ENCODE measurements at places on chromosomes 1 and 21. TPM values are rescaled to one million over a fixed set of nuclear protein-coding genes. Genes with fewer than 3 reads are reported as not detected.
A peak's percentile ranks its signal among the peaks of the same experiment; 100 is the strongest.

The AGMAT gene
- 10.4 TPM for total RNA-seq

The IL6R gene
- total RNA-seq, result 0.53 TPM

The ADAMTS5 gene
- not detected for total RNA-seq

The SYT6 gene
- not detected for total RNA-seq

The CR1 gene
- total RNA-seq, result 0.08 TPM

The PPFIA4 gene
- total RNA-seq, result 32.0 TPM

The C1QC gene
- total RNA-seq, result not detected

The MXRA8 gene
- not detected for total RNA-seq

The TEDDM1 gene
- not detected for total RNA-seq

The OR2L8 gene
- total RNA-seq, result not detected

DNA sequence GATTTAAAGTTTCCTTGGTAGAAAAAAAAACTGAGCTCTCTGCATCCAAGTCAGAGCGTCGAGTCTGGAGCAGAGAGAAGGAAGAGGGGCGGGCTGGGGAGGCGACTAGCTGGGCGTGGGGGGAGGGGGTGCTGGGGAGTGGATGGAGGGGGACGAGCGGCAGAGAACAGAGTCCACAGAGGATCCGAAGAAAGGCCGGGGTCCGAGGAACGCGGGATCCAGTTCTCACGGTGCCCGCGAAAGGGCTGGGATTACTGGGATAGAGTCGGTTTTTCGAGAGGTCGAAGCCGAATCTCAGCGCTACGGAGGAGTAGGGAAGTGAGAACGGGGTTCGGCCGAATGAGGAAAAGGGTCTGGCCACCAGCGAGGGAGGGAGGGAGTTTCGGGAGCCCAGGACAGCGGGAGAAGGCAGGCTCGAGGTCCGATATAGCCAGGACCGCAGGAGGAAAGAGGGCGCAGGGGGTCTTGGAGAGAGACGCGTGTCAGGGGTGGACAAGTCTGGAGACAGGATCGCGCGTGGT lies 665 bp downstream of the DAB1 start:
- DNase-seq, result no peak
- H3K36me3 ChIP-seq, result no peaks in the 10 kb centered on the region
- H3K27me3 ChIP-seq, result peaks cover 52% of the 10 kb centered on the region
- peaks cover 2% of the 10 kb centered on the region for H3K4me1 ChIP-seq
- H3K27ac ChIP-seq, result no peak overlapping the region
- no peak overlapping the region for H3K4me3 ChIP-seq

GRCh38 chr1:100719490-100719889 lies at the start of gene VCAM1:
Gene VCAM1 (plus strand): TSS chr1:100719742. CDS start chr1:100719861, 119 bp downstream.
- H3K27ac ChIP-seq, result no peak within 1 kb of the TSS
- H3K4me1 ChIP-seq, result peaks cover 5% of the 10 kb centered on the region
- DNase-seq, result no peak
- no peaks in the 10 kb centered on the region for H3K36me3 ChIP-seq
- no peak within 1 kb of the TSS for H3K4me3 ChIP-seq

DNA sequence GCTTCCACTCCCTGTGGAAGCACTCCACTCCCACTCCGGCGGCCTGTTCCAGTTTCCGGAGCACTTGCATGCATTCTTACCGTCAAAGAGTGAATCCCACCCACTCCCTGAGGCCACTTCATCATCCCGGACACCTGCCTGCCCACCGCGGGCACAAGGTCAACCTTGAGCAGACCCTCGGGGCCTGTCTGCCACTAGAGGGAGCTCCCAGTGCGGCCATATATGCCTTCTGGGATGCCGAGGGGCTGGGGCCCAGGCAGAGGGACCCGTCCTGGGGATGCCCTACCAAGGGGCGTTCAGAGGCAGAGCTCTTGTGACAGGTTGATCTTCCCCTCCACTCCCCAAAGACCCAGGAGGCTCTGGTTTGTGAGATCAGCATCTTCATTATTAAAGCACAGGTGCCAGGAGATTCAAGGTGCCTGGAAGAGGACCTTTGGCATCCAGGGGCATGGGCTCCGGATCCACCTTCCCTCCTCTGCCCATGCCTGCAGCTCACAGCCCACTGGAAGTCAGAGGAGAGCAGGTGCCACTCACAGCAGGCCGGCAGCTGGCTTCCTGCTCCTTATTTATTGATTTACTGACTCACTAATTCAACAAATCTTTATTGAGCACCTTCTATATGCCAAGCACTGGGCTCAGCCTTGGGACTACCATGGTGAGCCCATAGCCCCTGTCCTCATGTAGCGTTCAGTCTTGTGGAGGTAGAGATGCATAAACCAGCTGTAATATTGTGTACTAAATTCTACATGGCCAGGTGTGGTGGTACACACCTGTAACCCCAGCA lies 47.3 kb downstream of the UBIAD1 start:
- H3K4me3 ChIP-seq, result no peak overlapping the region
- no peaks in the 10 kb centered on the region for H3K27me3 ChIP-seq
- DNase-seq, result peak; percentile 58

DNA sequence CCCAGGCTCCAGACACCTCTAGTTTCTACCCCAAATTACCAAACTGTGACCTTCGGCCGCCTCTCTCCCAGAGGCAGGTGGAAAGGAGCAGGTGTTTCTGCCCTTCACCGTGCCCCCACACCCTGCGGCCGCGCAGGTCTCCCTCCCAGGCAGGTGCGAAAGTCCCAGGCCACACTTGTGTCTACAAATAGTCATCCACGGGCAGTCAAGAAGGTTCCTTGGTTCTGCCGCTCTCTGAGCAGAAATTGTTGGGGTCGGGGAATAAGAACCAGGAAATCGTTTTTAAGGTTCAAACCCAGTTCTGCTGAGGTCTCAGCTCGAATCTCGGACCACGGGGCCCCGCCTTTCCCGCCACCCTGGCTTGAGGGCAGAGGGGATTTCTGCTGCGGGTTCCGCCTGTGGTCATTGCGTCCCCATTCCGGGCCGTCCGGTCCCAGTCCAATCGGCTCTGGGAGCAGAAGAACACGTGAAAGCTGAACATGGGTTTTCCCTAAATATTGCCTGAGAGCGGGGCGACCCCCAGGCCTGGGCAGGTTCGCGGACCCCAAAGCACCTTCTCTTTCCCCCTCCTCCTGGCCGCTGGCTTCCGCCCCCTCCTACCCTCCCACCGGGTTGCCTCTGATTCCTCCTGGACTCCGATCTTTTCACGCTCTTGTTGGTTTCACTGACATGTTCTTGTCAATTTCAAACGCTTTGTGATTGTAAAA lies 1.2 kb upstream of the ATF3 start:
- peaks cover 48% of the 10 kb centered on the region for H3K27me3 ChIP-seq
- H3K4me3 ChIP-seq, result peak overlapping the region; percentile 85
- DNase-seq, result peak; percentile 40
- peaks cover 41% of the 10 kb centered on the region for H3K4me1 ChIP-seq
- peaks cover 9% of the 10 kb centered on the region for H3K36me3 ChIP-seq

GRCh38 chr1:2506007-2506860 lies 20.2 kb downstream of the PANK4 start:
- no peak for DNase-seq
- H3K27me3 ChIP-seq, result no peaks in the 10 kb centered on the region
- H3K4me1 ChIP-seq, result no peaks in the 10 kb centered on the region
- no peak overlapping the region for H3K27ac ChIP-seq

- no peaks in the 10 kb centered on the region for H3K36me3 ChIP-seq
- H3K4me3 ChIP-seq, result no peak overlapping the region
- no peaks in the 10 kb centered on the region for H3K27me3 ChIP-seq
- no peak overlapping the region for H3K27ac ChIP-seq
These were observed 58.3 kb downstream of the KCNJ15 start for GRCh38 chr21:38315122-38315521.

- H3K4me3 ChIP-seq, result no peak overlapping the region
- peaks cover 1% of the 10 kb centered on the region for H3K27me3 ChIP-seq
- peaks cover 5% of the 10 kb centered on the region for H3K36me3 ChIP-seq
- DNase-seq, result peak; percentile 68
- H3K27ac ChIP-seq, result peak overlapping the region; percentile 31
These were observed 16.2 kb downstream of the PLEKHO1 start for GRCh38 chr1:150165622-150166612.

- no peaks in the 10 kb centered on the region for H3K36me3 ChIP-seq
- H3K4me1 ChIP-seq, result peaks cover 10% of the 10 kb centered on the region
- H3K27me3 ChIP-seq, result peaks cover 3% of the 10 kb centered on the region
- no peak overlapping the region for H3K27ac ChIP-seq
These were observed 22.1 kb downstream of the ACOT11 start for GRCh38 chr1:54570161-54570560.

DNA sequence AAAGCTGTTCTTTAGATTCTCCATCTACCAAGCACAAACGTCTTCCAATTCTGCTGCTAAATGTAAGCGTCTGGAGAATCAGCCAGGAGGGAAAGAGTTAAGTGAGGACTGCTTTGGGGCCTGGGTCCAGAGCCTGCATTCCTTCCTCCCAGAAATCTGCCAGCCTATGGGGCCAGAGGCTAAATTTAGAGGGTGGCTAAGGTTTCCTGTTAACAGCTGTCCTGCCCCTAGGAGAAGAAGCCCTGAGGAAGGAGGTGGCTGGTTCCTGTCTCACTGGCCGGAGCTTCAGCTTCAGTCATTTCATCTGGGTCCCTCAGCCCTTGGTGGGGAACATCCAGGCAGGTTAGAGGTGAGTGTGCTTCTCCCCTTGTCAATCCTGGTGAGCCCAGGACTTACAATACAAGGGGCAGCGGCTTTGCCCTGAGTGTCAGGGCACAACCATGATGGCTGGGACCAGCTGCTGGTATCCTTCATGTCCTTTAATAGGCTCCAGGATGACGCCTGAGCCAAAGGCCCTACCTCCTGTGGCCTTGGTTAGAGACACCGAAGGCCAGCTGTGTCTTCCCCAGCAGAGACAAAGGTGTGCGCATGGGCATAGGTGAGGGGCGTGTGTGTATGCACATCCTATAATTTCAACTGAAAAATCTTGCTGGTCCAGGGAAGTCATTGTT lies at the start of gene STYXL2:
STYXL2 (plus strand) TSS at position 230 of the 671 bp plus-strand sequence. CDS start 775 bp downstream, outside the sequence.
- peaks cover 14% of the 10 kb centered on the region for H3K4me1 ChIP-seq
- peaks cover 2% of the 10 kb centered on the region for H3K27me3 ChIP-seq

GRCh38 chr1:93673163-93673829 lies 8.3 kb downstream of the BCAR3 start:
- H3K36me3 ChIP-seq, result no peaks in the 10 kb centered on the region
- H3K4me3 ChIP-seq, result no peak overlapping the region
- H3K27me3 ChIP-seq, result peaks cover 13% of the 10 kb centered on the region
- no peak for DNase-seq

DNA sequence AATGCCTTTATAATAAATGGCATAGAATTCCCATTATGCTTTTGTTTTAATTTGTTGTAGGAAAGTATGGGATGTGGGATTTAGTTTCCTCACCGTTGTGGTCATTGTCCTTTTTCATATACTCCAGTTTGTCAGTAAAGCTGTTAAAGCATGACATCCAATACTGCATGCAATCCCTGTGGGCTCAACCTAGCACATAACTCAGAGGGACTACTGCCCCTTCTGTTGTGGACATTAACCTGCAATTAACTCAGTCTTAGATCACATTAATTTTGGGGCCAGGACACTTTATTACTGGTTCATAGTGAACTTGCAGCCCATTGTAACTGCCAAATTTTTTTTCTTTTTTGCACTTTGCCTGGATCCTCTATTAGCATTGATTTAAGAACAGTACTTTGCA lies 112.5 kb downstream of the DNM3 start:
- H3K27ac ChIP-seq, result no peak overlapping the region
- no peaks in the 10 kb centered on the region for H3K36me3 ChIP-seq
- peaks cover 7% of the 10 kb centered on the region for H3K27me3 ChIP-seq
- no peak overlapping the region for H3K4me3 ChIP-seq
- H3K4me1 ChIP-seq, result no peaks in the 10 kb centered on the region
- no peak for DNase-seq
